ENCODE measurements at places on chromosomes 16 and 17.

DNA sequence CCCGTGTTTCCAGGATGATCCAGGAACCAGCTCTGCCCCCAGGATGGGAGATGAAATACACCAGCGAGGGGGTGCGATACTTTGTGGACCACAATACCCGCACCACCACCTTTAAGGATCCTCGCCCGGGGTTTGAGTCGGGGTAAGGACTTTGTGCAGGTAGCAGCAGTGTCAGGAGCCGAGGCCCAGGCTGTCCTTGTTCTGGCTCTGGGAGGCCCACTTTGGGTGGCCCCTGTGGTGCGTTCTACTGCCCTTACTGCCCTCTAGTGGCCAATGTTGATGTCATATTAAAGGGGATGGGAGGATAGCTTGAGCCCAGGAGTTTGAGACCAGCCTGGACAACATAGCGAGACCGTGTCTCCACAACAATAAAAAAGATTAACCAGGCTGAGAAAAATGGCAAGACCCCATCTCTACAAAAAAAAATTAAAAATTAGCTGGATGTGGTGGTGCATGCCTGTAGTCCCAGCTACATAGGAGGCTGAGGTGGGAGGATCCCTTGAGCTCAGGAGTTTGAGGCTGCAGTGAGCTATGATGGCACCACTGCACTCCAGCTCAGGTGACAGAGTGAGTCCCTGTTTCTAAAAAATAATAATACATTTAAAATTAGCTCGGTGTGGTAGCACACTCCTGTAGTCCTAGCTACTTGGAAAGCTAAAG is 20.9 kb upstream of the CLEC18A start:
- DNase-seq = peak; percentile 45

DNA sequence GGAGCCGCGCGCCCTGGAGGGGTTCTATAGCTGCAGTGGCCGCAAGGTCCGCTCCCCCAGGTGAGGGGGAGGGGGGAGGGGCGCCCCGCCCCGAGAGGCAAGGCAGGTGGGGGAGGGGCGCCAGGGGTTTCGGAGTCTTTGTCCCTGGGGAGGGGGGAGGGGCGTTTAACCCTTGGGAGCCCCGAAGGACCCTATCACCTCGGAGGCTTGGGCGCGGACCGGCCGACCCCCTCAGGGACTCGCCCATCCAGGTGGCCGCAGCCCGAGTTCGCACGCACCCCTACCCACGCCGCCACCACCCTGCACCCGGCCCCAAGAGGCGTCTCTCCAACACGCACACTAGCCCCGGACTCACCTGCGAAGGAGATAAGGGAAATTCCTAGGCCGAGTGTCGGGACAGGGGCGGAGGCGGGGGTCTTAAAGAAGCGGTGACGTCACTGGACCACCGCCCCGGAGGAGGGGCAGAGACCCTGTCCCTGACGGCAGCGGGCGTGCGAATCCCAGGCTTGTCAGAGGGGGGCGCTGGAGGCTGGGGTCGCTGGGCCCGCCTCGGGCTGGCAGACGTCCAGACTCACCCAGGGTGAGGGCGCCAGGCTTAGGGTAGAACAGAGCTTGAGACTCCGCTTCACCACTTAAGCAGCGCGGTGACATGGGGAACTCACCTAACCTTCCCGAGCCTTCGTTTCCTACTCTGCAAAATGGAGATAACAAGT is at the start of gene CLDN6:
Gene CLDN6, minus strand, starts transcription at position 390 of the 713 bp plus-strand sequence. CDS start 2,162 bp downstream, outside the sequence.
- no peak for DNase-seq

GRCh38 chr17:50137042-50137441 is 7.1 kb upstream of the SAMD14 start:
- no peak for DNase-seq

DNA sequence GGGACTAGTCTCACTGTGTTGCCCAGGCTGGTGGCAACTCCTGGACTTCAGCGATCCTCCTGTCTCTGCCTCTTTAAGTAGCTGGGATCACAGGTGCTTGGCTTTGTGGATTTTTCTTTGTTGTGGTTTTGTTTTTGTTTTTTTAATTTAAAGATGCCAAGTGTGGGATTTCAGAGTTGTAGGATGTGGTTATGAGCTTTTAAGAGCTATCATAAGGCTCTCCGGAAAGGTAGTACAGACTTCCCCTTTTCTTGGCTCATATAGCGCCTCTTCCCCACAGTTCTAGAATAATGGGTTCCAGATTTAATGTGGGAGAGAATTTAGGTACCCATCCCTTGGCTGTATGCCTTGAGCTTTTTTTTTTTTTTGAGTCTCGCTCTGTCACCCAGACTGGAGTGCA is 17.1 kb downstream of the AKAP1 start:
- no peak for DNase-seq

- DNase-seq = no peak
Observed at GRCh38 chr17:79276821-79277220, 202.2 kb downstream of the ENGASE start.

DNA sequence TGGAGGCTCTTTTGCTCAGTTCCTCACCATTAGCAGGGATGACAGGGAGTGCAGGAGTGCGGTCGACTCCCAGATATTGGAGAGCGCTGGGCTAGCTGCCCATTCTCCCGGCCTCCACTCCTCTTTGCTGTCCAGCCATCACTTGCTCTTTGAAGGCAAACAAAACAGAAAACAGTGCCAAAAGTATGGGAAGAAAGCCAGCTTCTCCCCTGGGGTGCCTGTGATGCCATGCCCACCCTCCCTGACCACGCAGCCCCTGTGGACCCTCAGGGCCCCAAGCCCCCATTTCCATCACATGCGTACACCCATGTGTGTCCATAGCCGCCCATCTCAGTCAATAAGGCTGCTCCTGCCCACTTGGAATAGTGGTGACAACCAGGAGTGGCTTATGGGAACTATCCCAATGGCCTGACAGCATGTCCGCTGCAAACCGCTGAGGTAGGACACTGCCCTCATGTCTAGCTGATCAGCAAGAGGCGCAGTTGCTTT is 30.0 kb downstream of the MAPT start:
- DNase-seq = no peak

DNA sequence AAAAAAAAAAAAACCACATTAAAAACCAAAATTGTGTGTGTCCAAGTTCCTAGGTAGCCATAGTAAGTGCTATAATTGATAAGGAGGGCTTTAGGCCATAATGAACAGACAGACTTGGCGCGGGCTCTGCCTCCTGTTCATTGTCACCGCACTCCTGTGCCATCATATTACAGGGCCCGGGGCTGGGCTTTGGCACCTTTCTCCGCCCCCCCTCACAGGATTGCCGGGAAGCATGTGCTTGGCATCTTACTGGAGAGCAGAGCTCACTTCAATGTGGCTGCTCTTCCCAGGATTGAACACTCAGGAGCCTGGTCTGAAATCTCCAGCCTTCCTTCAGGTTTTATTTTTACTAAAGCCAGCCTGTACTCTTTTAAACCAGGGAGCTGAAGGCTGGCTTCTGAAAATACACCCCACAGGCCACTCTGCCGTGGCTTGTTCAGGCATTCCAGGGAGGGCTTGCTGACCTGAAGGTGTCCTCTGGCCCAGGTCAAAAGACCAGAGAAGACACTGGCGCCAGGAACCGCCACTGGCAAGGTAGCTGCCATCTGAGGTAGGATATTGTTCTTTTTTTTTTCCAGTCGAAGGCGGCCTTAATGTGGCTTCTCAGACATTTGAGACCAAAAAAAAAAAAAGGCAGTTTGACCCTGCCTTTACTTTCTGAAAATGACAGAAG is 39.3 kb downstream of the DHRS7B start:
- no peak for DNase-seq

GRCh38 chr17:61449707-61450640 is 2.2 kb upstream of the TBX4 start:
- DNase-seq = no peak

GRCh38 chr17:78825696-78826095 is 14.9 kb downstream of the USP36 start:
- DNase-seq = no peak

GRCh38 chr16:54623636-54624035 is 307.0 kb upstream of the IRX5 start:
- DNase-seq = no peak

GRCh38 chr16:79261944-79262552 is 338.5 kb downstream of the MAF start:
- DNase-seq = no peak

GRCh38 chr17:74757931-74758847 is 9.8 kb downstream of the NHERF1 start:
- no peak for DNase-seq

DNA sequence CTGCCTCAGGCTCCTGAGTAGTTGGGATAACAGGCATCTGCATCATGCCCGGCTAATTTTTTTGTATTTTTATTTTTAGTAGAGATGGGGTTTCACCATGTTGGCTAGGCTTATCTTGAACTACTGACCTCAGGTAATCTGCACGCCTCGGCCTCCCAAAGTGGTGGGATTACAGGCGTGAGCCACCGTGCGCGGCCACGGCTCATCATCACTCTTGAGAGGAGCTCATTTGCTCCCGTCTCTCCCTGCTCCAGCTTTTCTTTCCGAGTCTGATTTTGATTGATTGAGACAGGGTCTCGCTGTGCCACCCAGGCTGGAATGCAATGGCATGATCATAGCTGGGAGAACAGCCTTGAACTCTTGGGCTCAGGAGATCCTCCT is 12.6 kb downstream of the PGS1 start:
- no peak for DNase-seq

DNA sequence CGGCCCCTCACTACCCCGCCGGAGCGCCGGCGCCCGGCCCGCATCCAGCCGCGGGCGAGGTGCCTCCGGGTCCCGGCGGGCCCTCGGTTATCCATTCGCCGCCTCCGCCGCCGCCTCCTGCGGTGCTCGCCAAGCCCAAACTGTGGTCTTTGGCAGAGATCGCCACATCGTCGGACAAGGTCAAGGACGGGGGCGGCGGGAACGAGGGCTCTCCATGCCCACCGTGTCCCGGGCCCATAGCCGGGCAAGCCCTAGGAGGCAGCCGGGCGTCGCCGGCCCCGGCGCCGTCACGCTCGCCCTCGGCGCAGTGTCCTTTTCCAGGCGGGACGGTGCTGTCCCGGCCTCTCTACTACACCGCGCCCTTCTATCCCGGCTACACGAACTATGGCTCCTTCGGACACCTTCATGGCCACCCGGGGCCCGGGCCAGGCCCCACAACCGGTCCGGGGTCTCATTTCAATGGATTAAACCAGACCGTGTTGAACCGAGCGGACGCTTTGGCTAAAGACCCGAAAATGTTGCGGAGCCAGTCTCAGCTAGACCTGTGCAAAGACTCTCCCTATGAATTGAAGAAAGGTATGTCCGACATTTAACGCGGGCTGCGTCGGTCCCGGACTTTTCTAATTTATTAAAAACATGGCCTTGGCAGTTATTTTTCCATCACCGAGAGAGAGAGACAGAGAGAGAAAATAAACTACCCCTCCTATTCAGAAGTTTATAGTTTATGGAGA is 2.8 kb downstream of the IRX5 start:
- DNase-seq = no peak

GRCh38 chr17:79273660-79274059 is 199.0 kb downstream of the ENGASE start:
- no peak for DNase-seq

DNA sequence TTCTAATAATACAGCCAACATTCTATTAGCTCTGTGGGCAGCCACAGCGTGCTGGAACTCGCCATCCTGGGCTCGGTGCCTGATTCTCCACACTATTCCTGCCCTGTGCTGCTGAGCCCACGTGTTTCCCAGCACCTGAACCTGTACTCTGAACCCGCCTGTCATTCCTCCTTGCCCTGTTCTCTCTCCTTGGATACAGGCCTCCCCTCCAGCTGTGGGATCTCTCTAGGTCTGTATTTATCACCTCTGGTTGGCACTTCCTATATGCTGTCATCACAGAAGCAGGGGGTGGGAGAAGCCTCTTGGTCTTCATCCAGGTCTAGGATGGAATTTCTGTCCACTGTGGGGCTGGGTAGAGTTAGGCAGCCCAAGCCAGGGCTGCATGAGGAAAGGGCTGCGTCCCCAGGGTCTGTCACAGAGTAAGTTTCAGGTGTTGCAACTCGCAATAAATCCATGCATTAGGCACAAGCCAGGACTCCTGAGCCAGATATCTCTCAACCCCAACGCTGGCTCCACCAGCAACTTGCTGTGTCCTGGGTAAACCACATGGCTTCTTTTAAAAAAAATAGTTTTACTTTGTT is 56.0 kb downstream of the ABAT start:
- no peak for DNase-seq

DNA sequence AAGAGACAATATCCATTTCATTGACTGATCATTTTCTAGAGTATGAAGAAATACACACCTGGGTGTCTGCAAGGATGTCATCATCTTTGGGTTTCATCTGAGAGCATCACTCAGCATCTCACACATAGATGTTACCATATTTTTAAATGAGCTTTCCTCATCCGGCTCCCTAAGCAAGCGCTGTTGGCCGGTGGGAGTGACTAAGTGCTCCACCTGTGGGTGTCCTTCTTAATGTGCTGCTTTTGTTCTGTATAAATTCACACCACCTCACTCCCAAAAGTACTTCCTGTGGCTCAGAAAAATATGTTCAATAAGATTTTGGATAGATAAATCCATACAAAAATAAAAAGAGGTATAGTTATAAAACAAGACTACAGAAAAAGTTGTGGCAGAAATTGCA is 7.4 kb downstream of the SSTR2 start:
- no peak for DNase-seq

DNA sequence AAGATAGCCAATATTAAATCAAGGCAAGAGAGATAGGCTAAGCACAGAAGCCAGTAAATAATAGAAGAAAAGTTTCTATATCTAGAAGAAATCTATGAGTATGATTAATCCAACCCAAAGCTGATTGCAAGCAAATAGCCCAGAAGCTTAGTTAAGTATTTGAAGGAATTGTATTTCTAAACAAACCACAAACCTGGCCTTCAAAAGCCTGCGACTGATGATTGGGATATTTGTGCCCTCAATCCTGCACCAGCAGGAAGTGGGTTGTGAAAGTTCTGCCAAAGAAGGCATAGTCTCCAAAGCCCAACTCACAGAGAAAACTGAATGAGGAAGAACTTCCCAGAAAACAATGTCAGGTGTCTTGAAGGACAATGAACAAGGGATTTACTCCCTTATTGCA is 114.5 kb upstream of the C17orf78 start:
- no peak for DNase-seq

DNA sequence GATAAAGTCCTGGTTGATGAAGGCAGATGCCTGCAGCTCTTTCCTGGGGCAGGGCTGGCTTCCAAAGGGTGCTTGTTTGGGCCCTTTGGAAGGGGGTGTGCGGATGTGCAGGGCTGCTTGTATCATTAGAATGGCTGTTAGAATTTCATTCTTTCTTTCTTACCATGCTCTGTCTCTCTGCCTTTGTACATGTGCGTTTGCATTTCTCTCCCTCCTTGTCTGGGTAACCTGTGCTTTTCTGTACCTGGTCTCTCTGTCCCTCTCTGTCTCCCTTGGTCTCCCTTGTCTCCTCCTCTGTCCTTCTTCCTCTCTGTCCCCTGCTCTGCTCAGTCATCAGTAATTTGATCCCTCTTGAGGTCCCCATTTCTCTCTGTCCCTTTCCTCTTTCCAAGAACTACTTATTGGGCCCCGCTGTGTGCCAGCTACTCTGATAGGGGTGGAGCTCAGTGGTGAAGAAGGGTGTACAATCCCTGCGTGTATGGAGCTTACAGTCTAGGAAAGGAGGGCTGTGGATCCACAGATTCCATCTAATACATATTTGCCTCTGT is 69.3 kb downstream of the PLCG2 start:
- no peak for DNase-seq

GRCh38 chr17:40150276-40150675 is 9.9 kb downstream of the CASC3 start:
- no peak for DNase-seq
